ENCODE measurements at places on chromosomes 16 and 17. TPM values are rescaled to one million over a fixed set of nuclear protein-coding genes. Genes with fewer than 3 reads are reported as not detected.

DNA sequence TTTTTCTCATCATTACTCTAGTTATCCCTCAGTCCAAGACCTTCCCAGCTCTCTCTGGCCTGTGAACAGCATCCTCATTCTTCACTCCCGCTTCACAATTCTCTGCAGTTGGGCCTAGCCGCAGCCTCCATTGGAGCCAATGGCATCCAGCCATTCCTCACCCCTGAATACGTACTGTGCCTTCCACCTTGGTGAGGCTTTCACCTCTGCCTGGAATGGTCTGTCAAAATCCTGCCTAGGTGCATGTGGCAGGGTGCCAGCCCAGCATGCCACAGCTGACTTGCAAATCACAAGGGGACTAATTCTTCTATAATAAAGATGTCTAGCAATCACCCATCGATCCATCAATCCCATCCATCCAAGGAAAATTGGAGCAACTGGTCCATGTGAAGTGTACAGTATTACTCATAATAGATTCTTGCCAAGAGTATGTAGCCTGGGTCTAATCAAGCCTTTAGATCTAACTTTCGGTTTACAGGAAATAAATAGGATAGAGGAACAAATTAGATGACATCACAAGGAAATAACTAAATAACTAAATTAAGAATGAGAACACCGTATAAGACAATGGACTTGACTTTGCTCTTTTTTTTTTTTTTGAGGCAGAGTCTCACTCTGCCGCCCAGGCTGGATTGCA is 5.1 kb upstream of the CX3CL1 start:
- H3K27ac ChIP-seq: no peak overlapping the region
- H3K4me3 ChIP-seq: no peak overlapping the region
- H3K4me1 ChIP-seq: peaks cover 16% of the 10 kb centered on the region
- no peaks in the 10 kb centered on the region for H3K36me3 ChIP-seq
- H3K27me3 ChIP-seq: peaks cover 6% of the 10 kb centered on the region

DNA sequence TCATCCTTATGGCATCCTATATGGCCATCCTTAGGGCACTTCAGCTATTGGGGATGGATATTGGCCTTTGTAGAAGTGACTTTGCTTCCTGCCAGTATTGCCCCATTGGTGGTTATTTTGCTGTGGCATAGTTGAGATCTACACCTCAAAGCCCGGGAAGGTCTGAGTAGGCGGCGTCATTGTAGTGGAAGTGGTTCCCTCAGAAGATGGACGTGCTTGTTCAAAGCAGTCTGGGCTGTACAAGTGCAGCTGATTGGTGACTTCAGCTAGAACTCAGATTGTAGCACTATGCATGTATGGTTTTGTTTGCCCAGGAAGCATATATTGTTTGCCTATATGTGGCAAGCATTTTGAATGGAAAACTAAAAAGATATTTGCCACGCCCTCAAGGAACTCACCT is 83.2 kb downstream of the TMC6 start:
- no peak overlapping the region for H3K27ac ChIP-seq
- no peak overlapping the region for H3K4me3 ChIP-seq
- peaks cover 4% of the 10 kb centered on the region for H3K27me3 ChIP-seq
- peaks cover 15% of the 10 kb centered on the region for H3K36me3 ChIP-seq
- no peak for DNase-seq

GRCh38 chr17:70030371-70030770 is 44.7 kb upstream of the KCNJ16 start:
- no peak overlapping the region for H3K4me3 ChIP-seq
- H3K27ac ChIP-seq: no peak overlapping the region
- peaks cover 5% of the 10 kb centered on the region for H3K4me1 ChIP-seq
- no peak for DNase-seq

DNA sequence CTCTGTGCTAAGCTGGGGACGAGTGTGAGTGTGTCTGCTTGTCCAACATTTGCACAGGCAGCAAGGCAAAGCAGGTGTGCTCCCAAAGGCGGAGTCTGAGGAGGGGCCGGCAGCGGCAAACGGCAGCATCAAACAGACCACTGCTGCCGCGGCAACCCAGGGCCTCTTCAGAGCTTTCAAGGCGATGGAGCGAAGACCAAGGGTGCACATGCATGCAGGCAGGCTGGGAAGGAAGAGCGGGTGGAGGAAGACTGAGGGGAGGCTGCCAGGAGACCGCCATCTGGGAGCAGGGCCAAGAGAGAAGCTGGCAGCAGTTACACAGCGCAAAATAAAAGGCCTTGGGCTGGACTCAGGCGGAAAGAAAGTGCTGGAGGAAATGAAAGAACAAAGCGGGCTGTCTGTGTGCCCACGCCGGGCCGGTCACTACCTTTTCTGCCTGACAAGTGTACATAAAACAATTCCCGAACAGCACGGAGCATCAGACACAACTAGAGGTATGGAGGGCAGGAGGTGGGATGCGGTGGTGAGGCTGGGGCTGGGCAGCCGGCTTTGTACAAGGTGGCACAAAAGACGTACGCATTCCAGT is 8.5 kb downstream of the TIMM22 start:
- peaks cover 42% of the 10 kb centered on the region for H3K4me1 ChIP-seq
- peaks cover 34% of the 10 kb centered on the region for H3K36me3 ChIP-seq
- peak overlapping the region; percentile 72 for H3K27ac ChIP-seq
- no peak for DNase-seq

DNA sequence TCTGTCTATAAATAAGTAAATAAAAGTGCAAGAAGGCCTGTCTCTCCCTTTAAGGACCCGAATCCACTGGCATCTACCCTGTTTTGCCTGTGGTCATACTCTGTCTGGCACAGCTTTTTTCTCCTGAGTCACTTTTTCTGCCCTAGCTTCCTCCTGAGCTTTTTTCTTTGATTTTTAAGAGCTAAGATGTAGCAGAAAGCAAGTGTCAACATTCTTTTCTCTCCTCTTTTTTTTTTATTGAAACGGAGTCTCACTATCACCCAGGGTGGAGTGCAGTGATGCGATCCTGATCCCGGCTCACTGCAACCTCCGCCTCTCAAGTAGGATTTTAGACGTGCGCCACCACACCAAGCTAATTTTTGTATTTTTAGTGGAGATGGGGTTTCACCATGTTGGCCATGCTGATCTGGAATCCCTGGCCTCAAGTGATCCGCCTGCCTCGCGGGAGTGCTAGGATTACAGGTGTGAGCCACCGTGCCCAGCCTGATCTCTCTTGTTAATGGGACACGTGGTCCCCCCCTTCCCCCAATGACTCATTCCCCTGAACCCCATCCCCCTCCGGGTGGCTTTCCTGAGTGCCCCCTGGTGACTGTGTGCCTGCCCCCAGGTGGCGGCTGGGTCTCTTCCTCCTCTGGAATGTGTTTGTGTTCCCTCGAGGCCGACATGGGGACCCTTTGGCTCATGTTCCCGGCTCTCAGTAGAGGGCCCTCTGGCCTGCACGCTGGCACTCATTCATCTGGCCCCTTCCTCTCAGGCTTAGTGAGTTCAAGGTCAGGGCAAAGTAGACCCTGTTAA is 14.2 kb downstream of the C16orf90 start:
- H3K4me3 ChIP-seq: no peak overlapping the region
- H3K27me3 ChIP-seq: peaks cover 7% of the 10 kb centered on the region
- DNase-seq: no peak
- H3K27ac ChIP-seq: peak overlapping the region; percentile 30

GRCh38 chr17:63834431-63835166 is 7.1 kb upstream of the FTSJ3 start:
- H3K27me3 ChIP-seq: peaks cover 14% of the 10 kb centered on the region
- DNase-seq: peak; percentile 72
- H3K36me3 ChIP-seq: peaks cover 47% of the 10 kb centered on the region
- H3K4me3 ChIP-seq: no peak overlapping the region
- peaks cover 25% of the 10 kb centered on the region for H3K4me1 ChIP-seq

DNA sequence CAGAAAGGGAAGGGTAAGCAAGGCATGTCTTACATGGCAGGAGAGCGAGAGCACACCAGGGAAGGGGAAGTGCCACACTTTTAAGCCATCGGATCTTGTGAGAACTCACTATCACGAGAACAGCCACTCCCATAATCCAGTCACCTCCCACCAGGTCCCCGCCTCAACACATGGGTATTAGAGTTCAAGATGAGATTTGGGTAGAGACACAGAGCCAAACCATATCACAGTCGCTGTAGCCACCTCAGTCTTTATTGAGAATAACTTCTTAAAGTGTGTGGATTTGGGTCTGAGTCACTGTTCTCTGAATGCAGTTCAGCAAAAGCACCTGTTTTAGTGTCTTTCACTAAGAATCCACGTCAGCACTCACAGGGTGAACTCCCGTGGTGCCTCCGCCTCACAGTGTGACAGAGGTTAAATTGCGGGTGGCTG is 195.2 kb upstream of the CHMP6 start:
- H3K4me3 ChIP-seq: no peak overlapping the region
- peaks cover 8% of the 10 kb centered on the region for H3K27me3 ChIP-seq
- H3K27ac ChIP-seq: no peak overlapping the region
- no peak for DNase-seq
- H3K36me3 ChIP-seq: peaks cover 22% of the 10 kb centered on the region

DNA sequence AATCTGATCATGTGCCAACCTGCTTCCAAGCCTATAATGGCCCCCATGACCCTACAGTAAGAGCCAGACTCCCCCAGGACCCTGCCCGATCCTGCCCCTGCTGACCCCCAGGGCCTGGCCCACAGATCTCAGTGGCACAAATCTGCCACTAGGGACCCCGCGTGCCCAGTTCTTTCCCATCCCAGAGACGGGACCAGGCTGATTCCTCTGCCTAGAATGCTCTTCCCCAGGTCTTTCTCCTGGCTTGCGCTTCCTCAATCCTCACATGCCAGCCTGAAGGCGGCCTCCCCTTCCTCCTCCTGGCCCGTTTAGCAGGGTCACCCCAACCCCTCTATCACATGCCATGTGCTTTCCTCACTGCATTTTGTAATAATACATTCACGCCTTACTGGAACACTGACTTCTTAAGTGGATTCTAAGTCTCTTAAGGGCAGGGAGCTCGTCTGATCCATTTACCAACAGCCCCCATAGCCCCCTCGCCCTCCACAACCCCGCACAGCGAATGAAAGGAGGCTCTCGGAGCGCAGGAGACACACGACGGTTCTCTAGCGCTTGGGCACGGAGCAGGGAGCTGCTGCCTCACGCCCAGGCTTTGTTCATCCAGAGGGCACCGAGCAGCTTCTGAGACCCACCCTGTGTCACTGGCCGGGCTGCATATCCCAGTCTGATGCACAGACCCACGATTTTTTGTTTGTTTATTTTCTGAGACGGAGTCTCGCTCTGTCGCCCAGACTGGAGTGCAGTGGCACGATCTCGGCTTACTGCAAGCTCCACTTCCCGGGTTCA is 1.2 kb downstream of the TRIM65 start:
- DNase-seq: peak; percentile 42
- peaks cover 12% of the 10 kb centered on the region for H3K36me3 ChIP-seq

DNA sequence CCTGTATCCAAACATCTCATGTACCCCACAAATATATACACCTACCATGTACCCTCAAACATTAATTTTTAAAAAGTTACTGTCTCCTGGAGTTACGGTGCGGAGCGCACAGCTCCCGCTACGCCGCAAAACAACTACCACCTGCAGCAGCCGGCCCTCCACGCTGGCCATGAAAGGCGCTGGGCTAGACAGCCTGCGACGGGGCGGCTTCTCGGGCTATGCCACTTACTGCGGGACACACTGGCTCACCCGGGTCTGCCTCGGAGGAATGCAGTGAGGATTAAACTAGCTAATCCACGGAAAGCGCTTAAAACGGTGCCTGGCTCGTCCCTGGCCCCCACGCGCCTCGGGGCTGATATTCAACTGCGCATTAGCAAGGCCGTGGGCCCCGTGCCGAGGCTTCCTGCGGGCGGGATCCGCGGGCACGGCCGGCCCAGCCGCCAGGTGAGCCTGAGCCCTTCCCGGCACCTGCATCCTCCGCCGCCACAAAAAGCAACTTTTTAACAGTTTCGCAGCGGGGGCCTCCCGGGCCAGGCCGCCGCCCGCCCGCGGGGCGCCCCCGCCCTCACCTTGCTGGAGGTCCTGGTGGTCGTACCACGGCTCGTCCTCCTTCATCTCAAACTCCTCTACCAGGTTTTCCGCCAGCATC is 633 bp downstream of the CDR2 start:
- peaks cover 34% of the 10 kb centered on the region for H3K4me1 ChIP-seq
- H3K36me3 ChIP-seq: peaks cover 3% of the 10 kb centered on the region
- no peaks in the 10 kb centered on the region for H3K27me3 ChIP-seq
- H3K27ac ChIP-seq: no peak overlapping the region
- peak; percentile 35 for DNase-seq

GRCh38 chr17:39244600-39245570 is 19.1 kb upstream of the STAC2 start:
- no peak overlapping the region for H3K27ac ChIP-seq
- no peaks in the 10 kb centered on the region for H3K36me3 ChIP-seq
- H3K27me3 ChIP-seq: peaks cover 2% of the 10 kb centered on the region
- DNase-seq: peak; percentile 89
- peaks cover 15% of the 10 kb centered on the region for H3K4me1 ChIP-seq

DNA sequence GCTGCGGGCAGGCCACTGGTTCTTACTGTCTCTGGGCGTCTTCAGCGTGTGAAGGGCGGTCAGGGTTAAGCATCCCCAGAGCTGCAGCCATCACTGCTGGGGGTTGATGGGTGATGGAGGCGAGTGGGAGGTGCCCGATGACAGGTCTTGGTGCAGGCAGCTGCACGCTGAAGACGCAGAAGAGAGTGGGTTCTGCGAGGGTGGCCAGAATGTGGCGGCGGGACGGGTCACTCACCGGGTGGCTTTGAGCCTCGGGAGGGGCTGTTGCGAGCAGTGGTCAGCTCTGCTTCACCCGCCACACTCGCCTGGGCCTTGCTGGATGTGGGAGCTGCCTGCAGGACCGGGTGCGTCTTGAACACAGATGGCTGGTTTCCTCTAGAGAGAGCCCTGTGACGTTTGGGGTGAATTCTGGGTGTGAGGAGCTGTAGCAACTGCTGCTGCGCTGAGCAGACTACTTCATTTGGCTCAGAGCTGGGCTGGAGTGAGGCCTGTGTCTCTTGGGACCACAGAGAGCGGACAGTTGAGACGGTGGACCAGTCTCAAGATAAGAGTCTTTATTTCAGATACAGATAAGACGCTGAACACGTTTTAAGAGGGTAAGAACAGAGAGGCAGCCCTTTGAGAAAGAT is 44.6 kb upstream of the ZNF750 start:
- peaks cover 44% of the 10 kb centered on the region for H3K36me3 ChIP-seq
- no peak overlapping the region for H3K27ac ChIP-seq
- DNase-seq: no peak
- no peak overlapping the region for H3K4me3 ChIP-seq

GRCh38 chr17:83182620-83183101 is 103.3 kb downstream of the METRNL start:
- DNase-seq: no peak
- H3K27me3 ChIP-seq: peaks cover 11% of the 10 kb centered on the region
- H3K36me3 ChIP-seq: peaks cover 5% of the 10 kb centered on the region
- no peak overlapping the region for H3K27ac ChIP-seq
- no peak overlapping the region for H3K4me3 ChIP-seq

TNRC6C gene
- 13.1 TPM for total RNA-seq

TP53TG3F gene
- not detected for total RNA-seq

CCL7 gene
- not detected for total RNA-seq

WIPI1 gene
- 98.0 TPM for total RNA-seq

UTS2R gene
- total RNA-seq: not detected
